Calu3 (cell line): ENCODE measurements at places on chromosomes 1 and 21. TPM values are rescaled to one million over a fixed set of nuclear protein-coding genes. Genes with fewer than 3 reads are reported as not detected.

GRCh38 chr1:72915581-72915980 lies 633.2 kb upstream of the NEGR1 start:
- DNase-seq, result no peak

The NDUFS5 gene
- total RNA-seq, result 154 and 170 TPM in 2 replicates

The POU3F1 gene
- total RNA-seq, result not detected in 2 replicates

GRCh38 chr21:36459098-36459497 lies 20.8 kb downstream of the CLDN14 start:
- DNase-seq, result no peak

The SEC16B gene
- total RNA-seq, result 4.2 and 6.2 TPM in 2 replicates

The S100A7A gene
- total RNA-seq, result not detected in 2 replicates
